Stimulated activated CD8-positive, alpha-beta memory T cell treated with anti-CD3 and anti-CD28 coated beads, Interleukin-15, amount 100 ng/mL, for 48 hours (primary cell): ENCODE measurements at places on chromosomes 1 and 21.

DNA sequence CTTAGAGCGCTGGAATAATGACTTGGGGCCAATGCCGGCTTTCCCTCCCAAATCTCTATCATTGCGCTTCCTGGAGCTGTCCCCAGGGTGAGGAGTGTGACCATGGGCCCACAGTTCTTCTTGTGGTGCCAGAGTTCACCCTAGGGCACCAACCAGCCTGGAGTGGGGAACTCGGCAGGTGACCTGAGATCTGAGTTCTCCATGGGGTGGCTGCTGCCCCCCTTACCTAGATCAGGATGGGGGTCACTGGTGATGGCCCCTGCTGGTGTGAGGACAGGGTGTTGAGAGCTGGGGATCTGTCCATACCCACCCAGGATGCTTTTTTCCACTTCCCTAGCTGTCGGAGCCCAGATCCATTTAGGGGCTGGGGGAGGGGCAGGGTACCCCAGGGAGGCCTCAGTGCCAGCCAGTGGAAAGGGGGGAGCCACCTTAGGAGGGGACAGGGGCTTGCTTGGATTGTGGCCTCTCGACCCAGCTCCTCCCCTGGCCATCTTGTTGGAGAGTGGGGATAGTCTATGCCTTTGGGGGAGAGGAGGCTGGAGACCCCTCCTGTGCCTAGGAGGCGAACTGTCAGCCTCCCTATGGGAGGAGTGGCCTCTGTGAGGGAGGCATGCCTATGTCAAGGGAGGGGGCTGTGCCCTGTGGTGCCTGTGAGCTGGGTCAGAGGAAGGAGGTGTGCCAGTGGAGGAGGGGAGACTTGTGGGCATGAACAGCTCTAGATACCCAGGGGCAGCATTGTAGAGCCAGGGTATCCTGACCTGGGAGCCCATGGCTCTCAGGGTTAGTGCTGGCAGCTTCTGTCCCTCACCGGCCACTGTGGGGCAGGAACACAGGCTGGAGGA, 1.7 kb downstream of the FOXO6 start:
- no peak for DNase-seq

DNA sequence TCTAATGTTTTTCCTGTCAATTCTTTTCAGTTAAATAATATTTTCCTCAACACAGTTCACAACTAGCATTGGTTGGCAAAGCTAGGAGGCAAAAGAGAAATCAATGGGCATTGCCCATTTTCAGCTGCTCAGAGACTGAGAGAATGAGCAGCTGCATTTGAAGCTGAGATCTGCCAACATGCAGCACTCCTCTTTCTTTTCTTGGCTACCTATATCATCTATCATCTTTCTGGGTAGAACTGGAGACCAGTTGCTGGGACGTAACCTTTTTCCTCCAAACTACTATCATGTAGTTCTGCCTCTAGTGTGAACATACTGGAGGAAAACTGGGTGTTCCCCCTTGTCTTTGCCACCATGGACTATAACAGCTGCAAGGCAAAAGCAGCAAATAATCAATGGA, 22.9 kb downstream of the CHODL start:
- no peak for DNase-seq

DNA sequence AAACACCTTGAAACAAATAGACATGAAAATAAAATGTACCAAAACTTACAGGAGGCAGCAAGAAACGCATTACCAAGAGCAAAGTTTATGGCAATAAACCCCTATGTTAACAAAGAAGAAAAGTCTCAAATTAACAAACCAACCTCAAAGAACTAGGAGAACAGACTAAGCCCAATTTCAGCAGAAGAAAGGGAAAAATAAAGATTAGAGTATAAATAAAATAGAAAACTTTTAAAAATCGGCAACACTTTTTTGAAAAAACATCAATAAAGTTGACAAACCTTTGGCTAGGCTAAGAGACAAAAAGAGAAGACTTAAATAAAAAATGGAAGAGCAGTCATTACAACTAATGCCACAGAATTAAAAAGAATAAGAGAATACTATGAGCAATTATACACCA, 42.7 kb downstream of the SLC30A10 start:
- DNase-seq, result no peak

DNA sequence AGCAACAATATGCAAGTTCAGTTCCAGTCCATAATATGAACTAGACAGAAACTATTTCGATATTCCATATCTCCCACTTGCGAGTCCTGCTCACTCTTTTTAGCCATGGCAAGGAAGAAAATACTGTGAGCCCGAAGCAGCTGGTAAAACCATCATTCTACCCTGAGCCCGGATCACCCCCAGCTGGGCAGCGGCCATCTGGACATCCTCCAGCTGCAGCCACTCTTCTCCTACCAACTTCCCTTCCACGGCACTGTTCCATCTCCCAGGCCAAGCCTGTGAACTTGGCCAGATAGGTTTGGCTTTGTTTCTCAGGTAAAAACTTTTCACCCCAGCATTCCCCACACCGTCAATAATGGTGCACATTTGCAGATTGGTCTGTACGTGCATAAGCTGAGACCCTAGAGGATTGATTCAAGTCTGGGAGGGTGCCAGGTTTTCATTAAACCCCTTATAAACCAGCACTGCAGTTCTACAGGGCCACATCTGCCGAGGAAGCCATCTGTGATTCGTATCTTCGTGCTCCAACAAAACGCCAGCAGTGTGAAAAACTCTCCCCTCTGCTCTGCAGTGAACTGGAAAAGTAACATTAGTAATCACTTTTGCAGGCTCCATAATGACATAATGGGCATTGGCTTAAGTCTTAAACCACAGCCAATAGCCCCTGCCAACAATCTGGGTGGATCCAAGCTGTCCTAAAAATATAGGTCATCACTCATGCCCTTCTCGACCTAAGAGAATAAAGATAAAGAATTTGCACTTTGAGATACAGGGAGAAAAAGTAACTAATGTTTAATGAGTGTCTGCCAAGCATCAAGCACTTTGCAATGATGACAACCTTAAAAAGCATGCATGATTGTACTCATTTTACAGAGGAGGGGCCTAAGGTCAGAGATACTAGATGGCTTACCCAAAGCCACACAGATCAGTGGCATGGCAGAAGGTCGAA, 205.1 kb downstream of the PLPP3 start:
- DNase-seq, result no peak

DNA sequence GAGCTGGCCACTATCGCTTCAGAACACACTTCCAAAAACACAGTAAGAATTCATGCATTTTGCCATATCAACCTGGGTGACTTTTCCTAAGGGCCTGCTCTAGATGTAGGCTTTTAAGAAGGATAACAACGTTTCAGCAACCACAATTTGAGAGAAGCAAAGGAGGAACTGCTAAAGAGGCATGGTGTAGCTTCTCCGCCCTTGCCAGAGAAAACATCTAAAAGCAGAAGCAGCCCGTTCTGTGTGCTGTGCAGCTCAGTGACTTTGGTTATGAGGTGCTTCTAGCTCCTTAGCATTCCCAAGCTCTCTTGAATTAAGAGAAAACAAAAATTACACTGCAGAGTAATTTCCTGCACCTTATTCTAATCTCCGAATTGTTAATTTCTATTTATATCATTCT, 2.7 kb downstream of the PER3 start:
- no peak for DNase-seq

GRCh38 chr1:26156285-26157038, 2.4 kb upstream of the FAM110D start:
- DNase-seq, result no peak

DNA sequence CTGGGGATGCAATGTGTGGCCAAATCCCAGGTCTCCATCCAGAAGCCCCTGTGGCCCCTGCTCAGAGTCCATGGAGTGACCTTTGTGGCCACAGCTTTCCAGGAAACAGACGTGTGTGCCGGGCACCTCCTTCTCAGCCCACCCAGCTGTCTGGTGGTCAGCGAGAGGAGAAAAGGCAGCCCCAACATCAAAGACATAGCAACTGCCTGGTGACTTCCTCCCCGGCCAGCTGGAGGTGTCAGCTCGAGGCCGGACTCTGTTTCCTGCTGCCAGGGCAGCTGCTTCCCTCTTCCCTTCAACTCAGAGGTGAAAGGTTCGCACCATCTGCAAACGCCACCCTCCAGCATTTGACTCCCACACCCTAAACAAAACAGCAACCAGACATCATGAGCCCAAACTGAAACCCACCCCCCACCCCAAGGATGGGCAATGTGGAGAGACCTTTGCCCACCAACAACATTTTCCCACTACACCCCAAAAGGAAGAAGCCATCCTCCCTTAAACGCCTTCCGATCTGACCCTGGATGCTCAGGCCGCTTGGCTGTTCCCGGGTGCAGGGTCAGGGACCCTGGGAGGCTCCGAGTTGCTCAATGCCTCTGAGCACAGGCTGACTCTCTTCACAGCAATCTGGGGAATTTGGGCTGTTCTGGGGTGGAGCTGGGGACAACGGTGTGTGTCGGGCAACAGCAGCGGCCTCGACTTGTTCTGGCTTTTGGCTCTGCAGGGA, 162.3 kb downstream of the PSMG1 start:
- no peak for DNase-seq

- no peak for DNase-seq
These were observed 100.2 kb downstream of the LMO4 start for GRCh38 chr1:87428883-87429282.

GRCh38 chr1:119108988-119109387, 31.5 kb downstream of the WARS2 start:
- DNase-seq, result no peak

DNA sequence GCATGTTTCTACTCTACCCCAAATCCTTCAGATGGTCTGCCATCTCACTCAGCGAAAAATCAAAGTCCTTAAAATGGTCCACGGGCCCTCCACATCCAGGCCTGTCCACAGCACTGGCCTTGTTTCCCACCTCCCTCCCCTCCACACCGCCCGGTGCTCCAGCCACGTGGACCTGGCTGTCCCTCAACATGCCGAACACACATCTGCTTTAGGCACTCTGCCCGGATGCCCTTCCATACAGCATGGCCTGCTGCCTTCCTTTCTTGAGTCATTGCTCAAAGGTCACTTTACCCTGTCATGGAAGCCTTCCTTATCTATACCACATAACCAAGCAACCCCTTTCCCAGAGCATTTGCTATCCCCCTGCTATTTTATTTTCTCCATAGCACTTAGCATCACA, 143.0 kb downstream of the DNM3 start:
- DNase-seq, result no peak

DNA sequence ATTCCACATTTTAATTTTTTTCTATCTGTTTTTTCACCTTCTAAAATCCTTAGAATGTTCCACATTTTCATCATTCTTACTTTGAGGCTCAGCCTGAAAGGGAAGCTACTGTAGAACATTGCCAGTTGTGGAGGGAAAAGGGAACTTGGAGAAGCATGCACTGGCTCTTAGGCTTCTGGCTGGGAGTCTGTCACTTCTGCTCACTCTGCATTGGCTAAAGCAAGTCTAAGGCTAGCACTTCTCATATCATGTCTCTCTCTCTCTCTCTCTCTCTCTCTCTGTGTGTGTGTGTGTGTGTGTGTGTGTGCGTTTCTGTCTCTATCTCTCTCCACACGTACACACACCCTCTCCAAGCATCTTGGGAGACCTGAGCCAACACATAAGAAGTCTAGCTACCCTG, 49.6 kb upstream of the ADAR start:
- DNase-seq, result no peak

- no peak for DNase-seq
These were observed 41.8 kb downstream of the KCNJ6 start for GRCh38 chr21:37874481-37874880.

GRCh38 chr1:91487469-91487868, 13.2 kb upstream of the CDC7 start:
- DNase-seq, result no peak

DNA sequence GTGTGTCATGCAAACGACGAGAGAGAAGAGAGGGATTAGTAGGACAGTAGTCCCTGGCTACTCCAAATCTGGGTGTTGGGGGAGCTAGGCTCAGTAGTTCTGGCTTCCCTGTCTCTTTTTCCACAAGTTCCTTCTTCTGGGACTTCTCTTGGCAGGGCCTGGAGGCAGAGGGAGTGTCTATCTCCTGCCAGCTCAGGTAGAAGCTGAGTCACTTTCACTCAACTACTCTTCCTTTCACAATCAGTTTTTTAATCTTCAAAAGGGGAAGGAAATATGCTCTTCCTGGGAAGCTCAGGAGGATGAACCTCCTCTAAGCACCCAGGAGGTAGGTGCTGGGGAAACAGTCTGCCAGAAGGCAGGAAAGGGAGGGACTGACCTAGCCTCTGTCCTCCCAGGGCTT, 35.2 kb upstream of the MAGOH start:
- no peak for DNase-seq

DNA sequence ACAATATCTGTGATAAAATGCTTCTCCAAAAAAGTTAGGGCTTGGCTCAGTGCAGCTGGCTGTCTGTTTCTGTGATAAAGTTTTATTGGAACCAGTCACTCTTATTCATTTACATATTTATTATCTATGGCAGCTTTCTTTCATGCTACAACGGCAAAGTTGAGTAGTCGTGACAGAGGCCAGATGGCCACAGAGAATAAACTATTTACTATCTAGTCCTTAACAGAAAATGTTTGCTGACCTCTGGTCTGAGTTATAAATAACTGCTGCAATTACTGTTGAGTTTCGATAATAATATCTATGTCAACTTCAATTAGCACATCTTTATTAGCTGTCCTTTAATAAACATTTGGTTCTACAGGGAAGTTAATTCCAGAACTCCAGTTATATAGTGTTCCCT, 180.2 kb upstream of the RUNX1 start:
- DNase-seq, result no peak

- no peak for DNase-seq
These were observed 55.6 kb downstream of the L1TD1 start for GRCh38 chr1:62250126-62250726.

- no peak for DNase-seq
These were observed 41.2 kb upstream of the CFAP298 start for GRCh38 chr21:32653326-32653901.

- no peak for DNase-seq
These were observed 192.3 kb downstream of the SLC45A1 start for GRCh38 chr1:8510041-8510823.

GRCh38 chr21:16608209-16608830, 878.5 kb downstream of the USP25 start:
- DNase-seq, result no peak

DNA sequence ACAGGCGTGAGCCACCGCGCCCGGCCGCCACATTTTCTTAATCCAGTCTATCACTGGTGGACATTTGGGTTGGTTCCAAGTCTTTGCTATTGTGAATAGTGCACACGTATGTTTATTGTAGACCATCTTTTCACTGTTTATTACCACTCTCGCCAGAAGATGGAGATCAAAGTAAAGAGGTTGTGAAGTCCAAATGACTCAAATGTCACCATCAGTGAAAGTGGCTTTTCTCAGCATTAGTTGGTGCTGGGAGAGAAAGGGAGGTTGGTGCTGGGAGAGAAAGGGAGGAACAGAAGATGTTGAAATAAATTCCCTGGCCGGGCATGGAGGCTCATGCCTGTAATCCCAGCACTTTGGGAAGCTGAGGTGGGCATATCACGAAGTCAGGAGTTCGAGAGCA, 10.4 kb upstream of the UHMK1 start:
- DNase-seq, result no peak
